ENCODE measurements at places on chromosomes 4 and X.

DNA sequence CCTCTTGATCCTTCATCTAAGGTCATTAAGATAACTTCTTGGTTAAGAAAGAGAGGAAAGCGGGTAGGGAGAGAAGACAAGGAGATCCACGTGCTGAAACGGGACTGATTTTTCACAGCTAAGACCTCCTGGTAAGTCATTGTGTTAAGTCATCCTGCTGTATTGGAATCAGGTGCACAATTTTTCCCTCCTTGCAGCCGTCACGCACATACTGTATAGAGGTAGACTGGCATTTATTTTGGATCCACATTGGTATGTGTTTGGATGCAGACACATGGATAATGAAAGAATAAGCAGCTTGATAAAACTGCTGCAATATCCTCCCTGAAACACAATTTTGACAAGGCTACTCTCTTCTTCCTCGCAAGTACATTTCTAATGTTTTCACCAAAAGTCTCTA lies 60.1 kb upstream of the NAP1L5 start:
- no peak for DNase-seq

DNA sequence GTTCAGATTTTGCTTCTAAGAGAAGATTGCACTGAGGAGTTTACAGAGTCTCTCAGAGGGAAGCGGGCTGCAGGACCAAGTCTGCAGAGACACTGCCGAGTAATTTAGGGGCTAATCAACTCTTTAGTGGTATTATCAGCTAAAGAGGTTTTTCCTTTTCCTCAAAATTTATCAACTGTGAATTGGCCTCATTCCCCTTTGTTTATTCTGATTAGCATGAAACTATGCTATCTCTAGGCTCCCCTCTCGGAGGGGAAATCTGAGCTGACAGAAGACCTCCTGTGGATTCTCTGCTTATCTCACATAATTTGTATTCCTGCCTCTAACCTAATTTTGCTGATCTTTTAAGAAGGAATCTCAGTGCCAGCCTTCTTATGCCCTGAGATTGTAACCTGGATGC lies 201.0 kb downstream of the DCTD start:
- no peak for DNase-seq

DNA sequence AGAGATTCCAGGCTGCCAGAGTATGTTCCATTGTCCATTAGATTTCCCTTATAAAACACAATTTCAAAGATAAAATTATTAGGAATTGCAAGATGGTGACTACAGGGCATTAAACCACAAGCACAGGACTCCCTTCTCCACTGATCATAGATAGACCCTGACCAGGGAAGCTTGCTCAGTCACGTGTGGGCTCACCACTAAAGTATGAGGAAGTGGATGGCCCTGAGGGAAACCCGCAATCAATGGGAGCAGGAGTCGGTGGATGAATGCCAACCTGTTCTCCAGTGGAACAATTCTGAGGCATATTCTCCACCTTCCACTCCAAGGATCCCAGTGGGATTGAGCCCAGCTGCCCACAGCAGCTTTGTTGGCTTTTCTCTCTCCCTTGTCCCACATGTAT lies 515.7 kb downstream of the BCOR start:
- DNase-seq = peak; percentile 30

DNA sequence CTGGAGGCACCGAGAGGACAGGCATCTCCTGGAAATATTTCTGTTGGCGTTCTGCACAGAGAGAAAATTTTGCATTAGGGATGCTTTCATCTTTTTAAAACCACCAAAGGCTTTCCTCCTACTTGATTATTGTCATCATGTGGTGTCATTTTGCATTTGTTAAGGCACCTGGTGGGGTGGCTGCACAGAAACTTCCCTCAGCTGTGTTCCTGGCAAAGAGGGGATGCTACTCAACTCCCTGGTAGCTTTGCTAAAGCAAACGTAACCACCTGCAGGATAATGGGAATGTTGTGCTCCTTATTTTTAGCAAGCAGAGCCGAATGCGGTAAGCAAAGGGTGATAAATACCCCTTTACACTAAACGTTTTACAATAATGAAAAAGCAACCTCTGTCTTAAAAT lies 229.8 kb downstream of the STIM2 start:
- DNase-seq = no peak

- DNase-seq = no peak
Measured at GRCh38 chr4:182825003-182825402, 92.2 kb downstream of the DCTD start.

- no peak for DNase-seq
Measured at GRCh38 chr4:85761803-85762528, 287.0 kb downstream of the ARHGAP24 start.

DNA sequence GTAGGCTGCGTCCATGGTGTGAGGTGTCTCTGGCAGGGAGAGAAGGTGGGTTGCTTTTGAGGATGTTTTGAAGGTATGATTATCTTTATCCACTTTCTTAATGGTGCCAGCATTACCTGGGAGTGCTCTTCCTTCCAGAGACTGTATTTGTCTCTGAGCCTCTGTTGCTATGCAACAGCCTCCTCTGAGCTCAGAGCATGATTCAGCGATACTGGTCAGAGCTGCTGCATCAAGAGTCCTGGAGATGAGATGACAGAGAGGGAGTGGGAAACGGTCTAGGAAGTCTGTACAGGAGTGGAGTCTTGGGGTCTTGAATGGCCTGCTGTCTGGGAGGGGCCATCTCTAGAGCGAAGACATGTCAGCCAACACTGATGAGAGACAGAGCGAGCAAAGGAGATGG lies 104.4 kb upstream of the RAB40AL start:
- peak; percentile 60 for DNase-seq

DNA sequence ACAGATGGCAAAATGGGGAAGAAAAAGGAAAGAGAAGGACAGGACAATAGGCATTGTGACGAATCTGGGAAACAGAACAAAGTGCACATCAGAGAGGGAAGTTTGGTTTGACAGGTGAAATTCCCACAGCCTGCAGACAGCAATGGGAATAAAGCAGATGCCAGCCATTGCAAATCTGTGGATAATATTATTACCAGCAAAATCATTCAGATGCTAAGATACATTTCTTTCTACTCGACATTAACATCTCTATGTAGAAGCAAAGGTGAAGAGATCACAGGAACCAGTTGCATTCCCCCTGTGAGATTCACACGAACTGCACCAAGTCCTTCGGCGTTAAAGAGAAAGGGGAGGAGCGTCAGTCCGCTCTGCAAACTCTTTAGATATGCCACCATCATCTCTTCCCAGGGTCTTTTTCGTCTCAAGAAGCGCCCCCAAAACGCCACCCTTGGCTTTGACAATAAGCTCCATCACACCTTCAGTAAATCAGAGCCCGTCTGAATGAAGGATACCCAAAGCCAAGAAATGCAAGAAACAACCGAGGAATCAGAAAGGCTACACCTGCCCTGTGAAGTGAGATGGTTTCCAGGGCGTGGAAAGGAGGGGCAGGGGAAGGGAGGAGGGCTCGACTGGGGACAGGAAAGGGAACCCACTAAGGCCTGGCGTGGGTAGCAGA lies 1.9 kb downstream of the NEUROG2 start:
- DNase-seq = no peak

DNA sequence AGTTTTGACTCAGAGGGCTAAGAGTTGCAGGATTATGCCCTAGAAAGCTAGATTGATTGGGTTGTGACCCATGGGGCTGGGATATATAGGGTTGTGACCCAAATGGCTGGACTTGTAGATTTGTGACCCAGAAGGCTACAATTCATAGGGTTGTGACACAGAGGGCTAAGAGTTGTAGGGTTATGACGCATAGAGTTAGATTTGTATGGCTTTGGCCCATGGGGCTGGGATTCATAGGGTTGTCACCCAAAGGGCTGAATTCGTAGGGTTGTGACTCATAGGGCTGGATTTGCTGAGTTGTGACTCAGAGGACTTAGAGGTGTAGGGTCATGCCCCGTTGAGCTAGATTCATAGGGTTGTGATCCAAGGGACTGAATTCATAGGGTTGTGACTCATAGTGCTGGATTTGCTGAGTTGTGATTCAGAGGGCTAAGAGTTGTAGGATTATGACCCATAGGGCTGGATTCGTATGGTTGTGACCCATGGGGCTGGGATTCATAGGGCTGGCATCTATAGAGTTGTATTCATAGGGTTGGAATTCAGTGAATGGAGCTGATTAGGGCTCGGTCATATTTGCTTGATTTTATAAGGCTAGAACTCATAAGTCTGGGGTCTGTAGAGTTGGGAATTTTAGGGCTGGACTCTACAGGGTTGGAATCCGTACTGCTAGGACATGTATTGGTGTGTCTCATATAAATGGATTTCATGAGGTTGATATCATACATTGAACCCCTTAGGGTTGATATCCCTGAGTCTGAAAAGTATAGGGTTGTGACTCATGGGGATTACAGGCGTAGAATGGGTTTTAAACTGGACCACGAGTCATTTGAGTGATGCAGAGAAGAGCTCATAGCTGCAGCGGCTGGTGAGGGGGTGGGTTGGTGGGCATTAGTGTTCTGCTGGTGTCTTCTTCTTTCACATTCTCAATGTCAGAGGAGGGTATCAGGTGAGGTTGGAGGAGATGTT lies 125.7 kb downstream of the CRLF2 start:
- DNase-seq = no peak

DNA sequence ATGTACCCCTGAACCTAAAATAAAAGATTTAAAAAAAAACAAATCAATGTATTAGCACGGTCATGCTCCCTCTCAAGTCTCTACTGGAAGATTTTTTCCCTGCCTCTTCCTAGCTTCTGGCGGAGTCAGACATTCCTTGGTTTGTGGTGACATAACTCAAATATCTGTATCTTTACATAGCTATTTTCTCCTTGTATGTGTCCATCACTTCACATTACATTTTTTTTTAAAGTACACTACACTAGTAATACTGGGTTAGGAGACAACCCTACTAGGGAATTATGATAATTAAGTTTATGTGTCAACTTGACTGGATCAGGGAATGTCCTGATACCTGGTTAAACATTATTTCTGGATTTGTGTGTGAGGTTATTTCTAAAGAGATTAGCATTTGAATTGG lies 1197.9 kb downstream of the TECRL start:
- peak; percentile 57 for DNase-seq

GRCh38 chr4:158729716-158730559 lies 6.7 kb upstream of the PPID start:
- peak; percentile 70 for DNase-seq

DNA sequence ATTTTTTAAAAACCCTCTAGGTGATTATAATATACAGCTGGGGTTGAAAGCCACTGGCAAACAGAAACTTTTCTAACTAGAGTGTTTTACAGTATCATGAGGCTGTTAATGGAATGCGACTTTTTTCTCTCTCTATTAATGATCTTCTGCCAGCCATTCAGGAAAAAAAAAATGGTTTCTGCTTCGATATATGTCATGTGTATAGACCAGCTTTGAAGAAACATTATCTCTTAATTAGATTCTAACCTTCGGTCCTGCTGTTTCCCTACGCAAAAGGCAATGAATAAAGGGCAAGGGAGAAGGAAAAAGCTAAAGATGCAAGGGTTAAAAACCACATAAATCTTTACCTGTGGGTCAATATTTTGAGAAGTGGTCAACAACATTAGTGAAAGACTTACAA lies 1662.1 kb upstream of the TENM3 start:
- no peak for DNase-seq

GRCh38 chr4:44670506-44671199 lies 7.6 kb upstream of the GUF1 start:
- DNase-seq = peak; percentile 10

DNA sequence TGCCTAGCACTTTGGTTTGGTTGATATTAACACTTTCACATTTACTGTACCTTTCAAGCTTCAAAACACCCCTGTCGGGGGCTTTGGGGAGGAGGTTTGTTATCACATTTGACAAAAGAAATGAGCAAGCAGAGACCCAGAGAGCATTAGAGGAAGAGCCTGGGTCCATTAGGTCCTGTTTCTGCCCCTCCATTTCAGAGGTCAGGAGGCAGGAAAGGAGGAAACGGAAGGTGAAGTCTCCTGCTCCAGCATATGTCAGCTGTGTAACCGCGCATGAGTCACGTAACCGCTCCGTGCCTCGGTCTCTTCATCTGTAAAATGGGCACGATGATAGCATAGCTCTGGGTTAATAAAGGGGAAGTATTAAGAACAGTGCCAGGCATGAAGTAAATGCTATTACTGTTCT lies 201.9 kb upstream of the BCOR start:
- DNase-seq = no peak

- no peak for DNase-seq
Measured at GRCh38 chrX:65720381-65720964, 53.0 kb downstream of the MSN start.

GRCh38 chr4:15717086-15717485 lies 14.2 kb downstream of the BST1 start:
- peak; percentile 70 for DNase-seq

- peak; percentile 80 for DNase-seq
Measured at GRCh38 chr4:174592985-174593335, 70.7 kb upstream of the HPGD start.

GRCh38 chr4:183132081-183132480 lies 33.0 kb downstream of the WWC2 start:
- DNase-seq = no peak

DNA sequence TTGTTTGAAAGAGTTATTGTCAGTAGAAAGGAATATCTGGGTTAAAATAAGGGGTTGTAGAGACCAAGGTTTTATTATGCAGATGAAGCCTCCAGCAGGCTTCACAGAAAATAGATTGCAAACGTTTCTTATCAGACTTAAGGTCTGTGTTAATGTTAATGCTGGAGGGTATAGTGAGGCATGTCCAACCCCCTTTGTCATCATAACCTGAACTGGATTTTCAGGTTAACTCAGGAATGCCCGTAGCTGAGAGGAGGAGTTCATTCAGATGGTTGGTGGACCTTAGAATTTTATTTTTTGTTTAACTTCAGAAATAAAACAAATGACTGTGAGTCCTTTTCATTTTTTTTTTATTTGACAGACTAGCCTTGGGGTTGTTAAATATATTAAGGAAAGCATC lies 354.1 kb downstream of the GPM6A start:
- DNase-seq = no peak

- no peak for DNase-seq
Measured at GRCh38 chr4:185683222-185683621, 128.8 kb downstream of the SORBS2 start.

DNA sequence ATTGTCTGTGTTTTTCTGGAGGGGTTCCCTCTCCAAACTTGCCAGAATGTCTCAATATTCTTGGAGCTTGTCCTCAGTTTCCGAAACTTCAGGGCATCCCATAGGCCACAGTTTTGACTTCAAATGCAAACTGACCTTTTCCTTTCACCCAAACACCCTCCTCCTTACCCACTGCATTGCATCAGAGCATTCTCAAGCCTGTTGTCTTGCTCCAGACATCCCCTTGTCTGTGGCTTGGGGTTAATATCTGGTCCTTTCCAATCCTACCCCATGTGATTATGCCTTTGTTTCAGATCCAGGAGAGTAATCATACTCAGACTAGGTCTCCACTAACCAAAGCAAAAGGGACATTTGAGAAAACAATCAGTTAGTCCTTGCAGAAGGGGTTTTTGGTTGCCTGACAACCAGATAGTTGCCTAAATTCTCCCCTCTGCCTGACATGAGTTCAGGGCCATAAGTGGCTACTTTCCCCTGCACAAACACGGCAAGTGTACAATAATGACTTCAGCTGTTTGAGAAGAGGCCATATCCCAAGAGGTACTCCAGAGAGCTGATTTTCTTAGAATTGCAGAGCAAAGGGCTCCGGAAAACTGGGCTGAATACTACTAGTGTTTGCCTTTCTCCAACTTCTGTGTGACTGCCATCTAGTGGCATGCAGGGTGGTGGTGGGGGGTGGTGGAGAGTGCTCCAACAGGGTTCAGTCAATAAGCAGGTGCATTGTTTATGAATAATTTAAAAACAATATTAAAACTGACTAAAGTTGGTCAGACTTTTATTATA lies 130.2 kb downstream of the CHRDL1 start:
- peak; percentile 25 for DNase-seq

- no peak for DNase-seq
Measured at GRCh38 chrX:50002067-50002714, 79.8 kb downstream of the CLCN5 start.

Measured in fibroblast of skin of scalp (primary cell).